Muscle of back (tissue), 13 donors: ENCODE measurements at places on chromosomes 12 and 14.

- no peak for DNase-seq
These were observed 466.9 kb downstream of the FUT8 start for GRCh38 chr14:65879248-65880009.

DNA sequence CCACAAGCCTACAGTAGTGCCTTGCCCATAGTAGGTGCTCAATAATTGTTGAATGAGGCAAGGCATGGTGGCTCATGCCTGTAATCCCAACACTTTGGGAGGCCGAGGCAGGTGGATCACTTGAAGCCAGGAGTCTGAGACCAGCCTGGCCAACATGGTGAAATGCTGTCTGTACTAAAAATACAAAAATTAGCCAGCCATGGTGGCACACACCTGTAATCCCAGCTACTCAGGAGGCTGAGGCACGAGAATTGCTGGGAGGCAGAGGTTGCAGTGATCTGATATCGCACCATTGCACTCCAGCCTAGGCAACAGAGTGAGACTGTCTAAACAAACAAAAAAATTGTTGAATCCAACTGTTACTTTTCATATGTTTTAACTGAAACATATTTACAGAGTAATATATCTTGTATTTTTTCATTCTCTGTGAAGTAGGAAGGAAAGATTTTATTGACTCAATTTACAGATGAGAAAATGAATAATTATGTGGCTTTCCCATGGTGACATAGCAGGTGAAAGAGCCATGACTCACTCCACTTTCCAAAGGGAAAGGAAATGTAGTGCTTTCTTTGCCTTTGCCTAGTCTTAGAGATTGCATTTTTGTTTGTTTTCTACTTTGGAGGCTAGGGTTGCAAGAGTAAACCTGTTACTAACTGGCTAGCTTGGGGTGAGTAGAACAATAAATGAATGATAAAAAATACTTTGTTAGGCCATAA, 95.4 kb upstream of the SLC38A4 start:
- no peak for DNase-seq

DNA sequence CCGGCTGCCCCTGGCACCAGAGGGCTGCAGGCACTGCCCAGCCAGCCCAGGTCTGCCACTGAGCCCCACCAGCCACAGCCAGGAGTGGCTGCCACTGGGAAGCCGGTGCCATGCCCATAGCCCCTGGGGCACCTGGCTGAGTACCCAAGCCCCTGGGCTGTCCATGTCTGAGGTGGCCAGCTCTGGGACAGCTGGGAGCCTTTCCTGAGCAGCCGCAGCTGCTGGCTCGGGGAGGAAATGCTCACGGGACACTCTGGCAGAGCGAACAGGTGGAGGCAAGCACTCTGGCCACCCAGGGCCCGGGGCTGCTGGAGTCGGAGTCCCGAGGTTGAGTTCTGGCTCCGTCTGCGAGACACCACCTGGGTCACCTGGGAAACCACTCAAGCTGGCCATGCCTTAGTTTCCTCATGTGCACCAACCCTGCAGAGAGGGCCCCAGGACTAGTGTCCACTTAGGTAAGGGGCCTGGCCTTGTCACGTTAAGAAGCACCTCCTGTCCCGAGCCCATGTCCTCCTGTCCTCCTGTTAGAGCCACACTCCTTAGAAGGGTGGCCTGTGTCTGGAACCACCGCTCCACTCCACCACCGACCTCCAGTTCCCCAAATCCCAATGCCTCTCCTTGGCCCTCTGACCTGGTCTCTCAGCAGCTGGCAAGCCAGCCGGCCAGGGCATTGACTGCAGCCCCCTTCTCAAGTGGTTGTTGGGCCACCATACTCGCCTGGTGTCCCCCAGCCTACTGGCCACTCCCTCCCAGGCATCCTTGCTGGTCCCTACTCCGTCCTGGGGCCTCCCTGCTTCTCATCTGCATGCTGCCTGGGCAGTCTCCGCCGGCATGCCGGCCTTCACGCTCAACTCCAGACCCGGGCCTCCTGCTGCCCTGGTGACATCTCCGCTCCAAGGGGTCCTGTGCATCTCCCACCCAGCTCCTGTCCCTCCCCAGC, 45.3 kb downstream of the BEGAIN start:
- DNase-seq = no peak

GRCh38 chr14:72178517-72178916, 246.3 kb downstream of the RGS6 start:
- DNase-seq = no peak

DNA sequence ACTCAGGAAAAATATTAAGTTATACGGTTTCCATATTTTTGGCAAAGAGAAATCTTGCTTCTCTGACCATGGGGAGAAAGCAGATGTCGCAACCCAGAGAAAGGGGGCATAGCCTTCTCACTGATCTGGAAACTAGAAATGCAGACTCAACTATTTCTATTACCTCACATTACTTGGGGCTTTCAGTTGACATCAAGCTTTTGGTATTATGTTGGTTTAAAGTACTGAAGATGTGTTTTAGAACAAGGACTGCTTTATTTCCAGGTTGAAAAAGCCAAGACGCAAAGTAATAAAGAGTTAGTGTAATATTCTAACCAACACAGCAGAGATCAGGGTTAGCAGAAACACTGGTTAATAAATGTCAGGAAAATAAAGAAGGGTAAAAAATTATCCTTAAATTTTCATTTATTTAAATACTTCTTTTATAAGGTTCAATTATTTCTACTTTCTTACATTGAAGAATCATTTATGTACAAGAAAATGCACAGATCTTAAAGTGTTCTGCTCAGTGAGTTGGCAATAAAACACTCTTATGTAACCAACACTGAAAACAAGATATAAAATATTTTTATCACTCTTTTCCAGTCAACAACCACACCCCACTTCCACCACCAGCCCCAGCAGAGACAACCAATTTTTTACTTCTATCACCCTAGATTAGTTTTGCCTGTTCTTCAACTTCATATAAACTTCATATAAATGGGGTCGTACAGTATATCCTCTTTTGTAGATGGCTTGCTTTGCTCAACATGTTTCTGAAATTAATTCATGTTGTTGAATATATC, 26.0 kb downstream of the DCP1B start:
- peak; percentile 24 for DNase-seq

GRCh38 chr12:117096501-117097042, 2.6 kb downstream of the TESC start:
- DNase-seq = no peak

GRCh38 chr12:55685671-55686070, 22.0 kb downstream of the ITGA7 start:
- no peak for DNase-seq

- DNase-seq = no peak
These were observed 260.8 kb downstream of the SYT1 start for GRCh38 chr12:79125358-79125757.

GRCh38 chr12:120540445-120540844, 6.3 kb downstream of the RNF10 start:
- DNase-seq = no peak

DNA sequence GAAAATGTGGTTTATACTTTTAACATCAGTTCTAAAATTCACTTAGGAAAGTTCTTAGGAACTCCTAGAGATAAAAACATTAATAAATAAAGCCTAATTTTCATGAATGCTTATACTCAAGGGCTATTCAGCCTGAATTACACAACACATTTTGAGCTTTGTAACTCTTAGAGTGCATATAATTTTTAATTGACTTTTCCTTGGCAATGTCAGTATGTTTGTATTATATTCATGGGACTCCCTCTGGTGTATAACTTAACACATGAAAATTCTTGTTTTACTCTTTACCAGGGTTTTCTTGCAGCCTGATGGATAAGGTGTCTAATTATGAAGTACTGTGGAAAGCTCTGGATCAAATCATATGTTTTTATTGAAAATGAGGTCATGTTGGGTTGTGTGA, 150.6 kb upstream of the HMGA2 start:
- no peak for DNase-seq

- DNase-seq = no peak
These were observed 156.3 kb upstream of the PZP start for GRCh38 chr12:9364224-9365176.

- DNase-seq = no peak
These were observed 297.3 kb upstream of the FAR2 start for GRCh38 chr12:28851781-28852180.

- no peak for DNase-seq
These were observed 6.7 kb downstream of the MVK start for GRCh38 chr12:109580272-109580671.

GRCh38 chr12:128069359-128069997, 197.5 kb upstream of the TMEM132C start:
- peak; percentile 38 for DNase-seq

- DNase-seq = no peak
These were observed 894 bp downstream of the KRT8 start for GRCh38 chr12:52903855-52904508.

GRCh38 chr12:84804691-84805473, 107.7 kb downstream of the SLC6A15 start:
- DNase-seq = no peak

GRCh38 chr12:11663130-11663529, 13.7 kb downstream of the ETV6 start:
- DNase-seq = no peak

- no peak for DNase-seq
These were observed 53.8 kb downstream of the TRPV4 start for GRCh38 chr12:109779382-109779781.

DNA sequence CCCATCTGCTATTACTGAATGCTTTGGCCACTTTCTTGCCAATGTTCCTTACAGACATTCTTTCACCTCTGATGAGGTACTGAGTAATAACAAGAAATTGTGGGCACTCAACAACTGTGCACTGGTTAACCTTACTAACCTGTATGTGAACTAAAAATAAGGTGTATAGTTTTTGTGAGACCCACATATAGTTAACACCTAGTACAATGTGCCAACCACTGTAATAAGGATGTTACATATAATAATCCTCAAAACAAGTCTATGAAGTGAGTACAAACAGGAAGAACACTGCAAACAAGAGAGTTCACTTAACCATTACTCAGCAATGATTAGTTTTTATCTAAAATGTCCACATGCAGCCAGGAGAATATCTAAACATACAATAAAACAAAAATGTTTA, 4.5 kb downstream of the DDHD1 start:
- DNase-seq = no peak

- peak; percentile 64 for DNase-seq
These were observed 133.0 kb downstream of the PAWR start for GRCh38 chr12:79557690-79558315.

DNA sequence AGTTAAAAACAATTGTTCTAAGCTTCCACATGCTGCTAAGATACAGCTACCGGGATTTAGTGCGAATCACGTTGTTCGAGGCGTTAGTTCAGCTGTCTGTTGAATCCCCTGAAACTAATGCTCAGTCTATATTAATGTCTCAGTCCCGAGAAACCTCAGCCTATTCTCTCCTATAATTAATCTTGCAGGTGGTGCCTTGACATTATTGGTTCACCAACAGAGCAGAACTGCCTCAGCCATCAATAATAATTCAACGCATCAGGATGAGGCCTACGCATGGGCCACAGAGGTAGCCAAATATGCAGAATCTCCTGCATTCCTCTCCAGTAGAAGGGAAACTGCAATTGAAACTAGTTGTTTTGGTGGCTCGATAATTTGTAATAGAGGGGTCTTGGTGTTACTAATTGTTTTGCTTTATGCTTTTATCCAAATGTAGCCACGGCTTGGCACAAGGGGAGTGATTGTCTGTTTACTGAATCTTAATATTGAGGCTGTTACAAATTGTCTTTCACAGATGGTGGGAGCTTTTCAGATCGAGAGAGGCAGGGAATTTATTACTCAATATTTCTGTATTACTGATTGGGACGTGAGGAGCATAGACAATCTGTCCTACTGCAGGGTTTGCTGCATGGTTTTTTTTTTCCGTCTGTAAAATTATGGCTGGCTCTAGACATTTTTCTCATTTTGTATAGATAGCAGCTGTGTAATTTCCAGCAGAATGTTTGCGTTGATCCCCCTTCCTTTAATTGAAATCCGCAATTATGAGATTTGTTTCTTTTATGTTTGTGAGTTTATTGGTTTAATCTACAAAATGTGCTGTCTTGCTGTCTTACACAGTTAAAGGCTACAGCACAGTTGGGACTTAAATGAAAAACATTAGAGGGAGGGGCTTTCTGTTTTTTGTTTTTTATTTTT, 1036.5 kb upstream of the NOVA1 start:
- DNase-seq = no peak

GRCh38 chr12:29176941-29177340, 27.9 kb downstream of the FAR2 start:
- DNase-seq = no peak

DNA sequence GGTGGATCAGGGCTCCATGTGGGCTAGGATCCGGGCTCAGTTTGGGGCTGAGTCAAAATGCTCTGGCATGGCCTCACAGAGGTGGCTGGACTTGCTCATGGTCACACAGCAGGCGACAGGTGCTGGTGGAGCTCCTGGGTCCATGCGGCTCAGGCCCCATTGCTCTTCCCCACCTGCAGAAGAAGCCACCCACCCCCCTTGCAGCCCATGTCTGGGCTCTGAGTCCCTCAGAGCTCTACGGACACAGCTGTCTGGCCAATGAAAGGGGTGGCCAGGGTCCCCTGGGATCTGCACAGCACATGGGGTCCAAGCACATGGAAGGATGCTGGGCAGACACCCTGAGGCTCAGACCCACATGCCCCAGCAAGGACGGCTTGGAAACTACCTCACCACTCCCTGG, 17.0 kb upstream of the C14orf180 start:
- DNase-seq = no peak

- peak; percentile 22 for DNase-seq
These were observed 451.8 kb upstream of the TBX3 start for GRCh38 chr12:115135800-115136211.

DNA sequence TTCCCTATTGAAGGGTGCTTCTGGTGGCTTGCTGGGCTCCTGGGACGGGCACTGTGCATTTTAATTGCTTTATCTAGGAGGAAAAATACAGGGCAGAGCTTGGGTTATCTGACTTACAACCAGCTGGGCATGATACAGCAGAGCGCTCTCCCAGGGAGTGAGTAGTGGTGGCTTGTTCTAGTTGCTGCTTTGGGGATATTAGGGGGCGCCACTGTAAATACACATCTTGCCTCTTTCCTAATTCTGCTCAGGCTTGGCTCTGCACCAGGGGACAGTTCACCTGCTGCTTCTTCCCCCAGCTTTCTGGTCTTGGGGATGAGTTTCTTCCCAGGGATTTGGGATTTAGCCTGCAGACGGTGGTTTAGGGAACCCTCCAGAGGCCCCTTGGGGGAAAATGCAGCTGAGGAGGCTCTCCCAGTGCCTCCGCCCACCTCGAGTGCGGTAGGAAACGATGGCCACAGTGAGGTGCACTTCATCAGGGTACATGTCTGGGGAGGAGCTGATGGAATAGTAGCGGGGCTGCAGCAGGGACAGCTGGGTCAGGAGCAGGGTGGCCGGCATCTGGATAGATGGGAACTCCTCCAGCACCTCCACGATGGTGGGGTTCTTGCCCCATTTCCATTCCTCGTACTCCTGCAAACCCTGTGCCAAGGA, 36.9 kb upstream of the FBXO21 start:
- DNase-seq = no peak

- DNase-seq = no peak
These were observed 55.5 kb downstream of the SLC16A7 start for GRCh38 chr12:59651229-59651920.

- no peak for DNase-seq
These were observed 145.2 kb downstream of the PRIMA1 start for GRCh38 chr14:93643127-93643526.

DNA sequence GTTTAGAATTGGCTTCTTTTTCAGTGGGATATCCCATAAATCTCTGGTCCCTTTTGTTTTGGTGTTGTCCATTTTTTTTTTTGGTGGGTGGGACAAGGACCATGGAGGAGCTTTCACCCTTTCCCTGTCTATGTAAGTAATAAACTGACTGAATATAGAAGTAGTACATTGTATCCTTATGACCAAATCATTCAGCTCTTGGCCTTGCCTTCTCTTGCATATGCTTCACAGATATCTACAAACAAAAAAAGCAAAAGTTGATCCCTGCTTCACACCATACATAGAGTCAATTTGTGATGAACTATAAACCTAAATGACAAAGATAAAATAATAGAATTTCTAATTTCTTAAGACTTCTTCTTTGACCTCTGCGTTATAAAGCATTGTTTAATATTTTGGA, 59.8 kb downstream of the SIX1 start:
- DNase-seq = no peak
